GM20000 (cell line): ENCODE measurements at places on chromosomes 13 and 19.

DNA sequence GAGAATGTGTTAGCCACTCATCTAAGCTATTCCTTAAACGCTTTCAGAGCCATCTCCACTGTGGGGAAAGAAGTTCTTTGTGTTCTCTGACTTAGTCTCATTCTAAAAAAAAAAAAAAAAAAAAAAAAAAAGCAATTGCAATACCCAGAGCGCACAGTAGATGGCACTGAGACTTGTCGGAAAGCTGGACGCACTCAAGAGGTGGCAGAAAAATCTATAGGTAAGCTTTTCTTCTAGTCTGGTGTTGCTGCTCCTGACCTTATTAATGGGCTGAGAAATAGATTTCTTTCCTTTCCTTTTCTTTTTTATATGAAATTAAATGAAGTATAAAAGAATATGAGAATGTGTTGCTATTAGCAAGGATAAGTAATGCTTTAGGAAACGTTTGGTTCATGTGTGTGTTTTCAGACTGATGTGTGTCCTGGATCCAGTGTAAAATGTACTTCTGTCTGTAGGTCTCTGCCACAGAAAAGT lies 4.7 kb upstream of the GJB2 start:
- DNase-seq = peak; percentile 74

DNA sequence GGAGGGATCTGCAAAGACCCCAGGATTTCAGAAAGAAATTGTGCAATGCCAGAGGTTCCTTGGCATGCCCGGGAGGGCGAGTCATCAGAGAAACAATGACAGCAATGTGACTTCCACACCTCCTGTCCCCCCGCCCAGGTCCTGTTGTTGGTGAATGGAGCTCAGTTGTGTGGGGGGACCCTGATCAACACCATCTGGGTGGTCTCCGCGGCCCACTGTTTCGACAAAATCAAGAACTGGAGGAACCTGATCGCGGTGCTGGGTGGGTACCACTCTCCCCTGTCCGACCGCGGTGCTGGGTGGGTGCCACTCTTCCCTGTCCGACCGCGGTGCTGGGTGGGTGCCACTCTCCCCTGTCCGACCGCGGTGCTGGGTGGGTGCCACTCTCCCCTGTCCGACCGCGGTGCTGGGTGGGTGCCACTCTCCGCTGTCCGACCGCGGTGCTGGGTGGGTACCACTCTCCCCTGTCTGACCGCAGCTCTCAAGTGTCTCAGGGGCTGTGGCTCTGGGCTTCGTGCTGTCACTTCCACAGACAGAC lies 5.2 kb upstream of the F10 start:
- no peak for DNase-seq

- no peak for DNase-seq
Measured at GRCh38 chr13:113819341-113819730, 44.5 kb downstream of the GAS6 start.

- no peak for DNase-seq
Measured at GRCh38 chr19:10826231-10826630, 9.8 kb downstream of the TMED1 start.

- DNase-seq = no peak
Measured at GRCh38 chr19:342801-343421, 1.7 kb downstream of the MIER2 start.

DNA sequence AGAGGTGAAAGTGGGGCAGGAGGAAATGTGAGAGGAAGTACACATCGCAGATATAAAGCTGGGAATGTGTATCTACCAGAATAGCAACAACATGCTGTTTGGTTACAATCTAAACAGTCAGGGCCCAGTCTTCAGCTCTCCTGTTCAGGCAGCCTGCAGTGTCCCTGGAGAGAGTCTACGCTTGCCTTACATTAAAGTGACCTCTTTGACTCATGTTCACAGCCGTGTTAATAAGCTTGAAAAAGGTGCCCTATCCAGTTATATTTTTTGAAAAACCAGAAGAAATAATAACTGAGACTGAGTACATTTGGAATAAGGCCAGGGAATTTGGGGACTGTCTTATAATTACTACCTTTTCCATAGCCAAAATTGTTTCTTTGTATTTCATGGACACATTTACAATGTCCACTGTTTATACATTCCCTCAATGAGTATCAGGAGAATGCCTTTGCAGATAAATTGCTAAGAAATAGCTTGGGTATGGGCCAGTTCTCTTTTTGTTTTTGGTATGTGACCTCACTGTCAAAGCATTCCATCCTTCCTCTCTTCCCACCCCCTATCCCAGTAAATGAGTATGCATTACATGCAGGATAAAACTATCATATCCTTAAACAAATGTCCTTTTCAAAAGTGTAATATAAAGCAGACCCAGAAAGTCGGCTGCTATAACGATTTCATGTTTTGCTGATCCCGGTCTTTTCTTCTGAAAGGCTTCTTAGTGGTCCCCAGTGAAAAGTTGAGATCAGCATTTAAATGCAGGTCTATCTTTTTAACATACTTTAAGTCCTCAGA lies 82.6 kb downstream of the PCDH9 start:
- DNase-seq = no peak

GRCh38 chr13:73370066-73370465 lies 311.3 kb downstream of the KLF5 start:
- DNase-seq = no peak

- no peak for DNase-seq
Measured at GRCh38 chr13:113576597-113576996, 8.0 kb upstream of the TFDP1 start.

DNA sequence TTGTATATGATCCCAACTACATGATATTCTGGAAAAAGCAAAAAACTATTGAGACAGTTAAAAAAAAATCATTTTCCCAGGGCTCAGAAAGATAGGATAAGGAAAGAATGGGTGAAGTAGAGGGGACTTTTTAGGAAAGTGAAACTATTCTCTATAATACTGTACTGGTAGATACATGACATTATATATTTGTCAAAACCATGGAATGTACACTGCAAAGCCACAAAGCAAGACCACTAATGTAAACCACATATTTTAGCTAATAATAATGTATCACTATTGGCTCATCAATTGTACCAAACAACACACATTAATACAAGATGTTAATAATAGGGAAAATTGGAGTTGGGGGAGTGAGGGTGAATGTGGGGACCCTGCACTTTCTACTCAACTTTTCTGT lies 182.6 kb downstream of the EFNB2 start:
- DNase-seq = no peak

DNA sequence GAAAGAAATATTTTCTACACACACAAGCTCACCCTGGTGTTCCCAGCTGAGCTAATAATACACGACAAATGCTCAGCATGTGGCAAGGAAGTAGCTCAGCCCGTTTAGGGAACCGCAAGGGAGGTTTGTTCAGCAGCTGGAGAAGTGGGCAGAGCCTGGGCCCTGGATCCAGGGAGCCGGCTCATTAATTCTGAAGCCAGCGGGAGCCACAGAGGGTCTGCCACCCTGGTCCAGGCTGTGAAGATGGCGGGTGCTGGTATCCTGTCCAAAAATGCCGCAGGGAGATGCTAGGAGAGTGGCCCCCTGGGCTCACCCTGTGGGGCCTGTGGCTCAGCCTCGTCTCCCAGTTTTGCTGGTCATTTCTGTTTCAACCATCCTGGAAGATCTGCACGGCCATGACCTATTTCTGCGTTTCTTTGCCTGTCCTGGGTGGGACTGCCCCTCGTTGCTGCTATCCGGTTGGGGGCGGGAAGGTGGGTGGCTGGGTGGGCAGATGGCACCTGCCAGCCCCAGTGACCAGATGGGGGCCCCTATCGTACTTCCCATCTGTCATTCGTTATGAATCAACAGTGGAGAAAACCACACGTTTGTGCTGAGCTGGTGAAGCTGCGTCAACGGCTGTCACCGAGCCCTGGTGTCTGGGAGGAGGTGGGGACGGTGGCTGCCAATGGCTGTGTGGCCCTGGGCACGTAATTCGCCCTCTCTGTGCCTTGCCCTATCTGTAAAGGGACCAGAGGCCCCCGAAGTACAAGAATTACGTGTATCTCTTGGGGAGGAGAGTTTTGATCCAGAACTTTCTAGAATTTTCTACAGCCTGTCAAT lies 2.7 kb upstream of the GNA15 start:
- peak; percentile 85 for DNase-seq

- peak; percentile 75 for DNase-seq
Measured at GRCh38 chr19:679418-680286, 3.5 kb downstream of the FSTL3 start.

DNA sequence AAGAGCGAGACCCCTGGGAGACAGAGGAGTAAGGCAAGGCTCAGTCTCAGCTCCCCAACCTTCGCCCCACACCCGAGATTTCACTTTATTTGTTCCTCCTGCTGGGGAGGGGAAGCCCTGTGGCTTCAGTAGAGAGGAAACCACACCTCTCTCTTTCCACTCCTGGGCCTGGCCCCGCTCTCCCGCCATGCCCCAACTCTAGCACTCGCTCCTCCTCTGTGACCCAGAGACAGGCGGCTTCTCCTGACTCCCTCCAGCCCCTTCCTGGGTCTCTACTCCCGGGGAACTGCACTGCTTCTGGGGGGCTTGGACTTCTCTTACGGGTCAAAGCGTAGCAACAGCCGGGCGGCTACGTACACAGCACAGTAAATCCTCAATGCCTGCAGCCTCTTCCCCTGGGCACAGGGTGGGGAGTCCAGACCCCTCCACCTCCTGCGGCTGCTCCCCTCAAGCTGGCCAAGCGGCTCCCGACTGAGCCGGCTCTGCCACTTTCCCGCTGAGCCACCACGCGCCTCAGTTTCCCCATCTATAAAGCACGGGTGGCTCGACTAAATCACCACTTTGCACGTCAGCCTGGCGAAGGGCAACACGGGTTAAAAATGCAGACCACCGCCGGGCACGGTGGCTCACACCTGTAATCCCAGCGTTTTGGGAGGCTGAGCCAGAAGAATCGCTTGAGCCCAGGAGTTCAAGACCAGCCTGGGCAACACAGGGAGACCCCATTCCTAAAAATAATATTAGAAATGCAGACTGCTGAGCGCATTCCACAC lies 1.4 kb downstream of the RNF126 start:
- peak; percentile 91 for DNase-seq

DNA sequence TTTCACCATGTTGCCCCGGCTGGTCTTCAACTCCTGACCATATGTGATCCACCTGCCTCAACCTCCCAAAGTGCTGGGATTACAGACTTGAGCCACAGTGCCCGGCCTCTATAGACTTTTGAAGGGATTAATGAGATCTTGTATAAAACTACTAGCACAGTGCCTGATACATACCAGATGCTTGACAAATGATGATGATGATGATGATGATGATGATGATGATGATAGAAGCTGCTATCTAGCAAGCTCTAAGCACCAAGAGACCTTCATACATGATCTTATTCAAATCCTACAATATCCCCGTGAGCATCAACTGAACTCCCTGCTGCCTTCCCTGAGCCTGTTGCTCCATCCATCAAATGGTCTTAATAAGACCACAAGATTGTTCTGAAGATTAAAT lies 14.4 kb downstream of the CEACAM20 start:
- no peak for DNase-seq

GRCh38 chr19:44796701-44797115 lies 12.2 kb upstream of the BCAM start:
- no peak for DNase-seq
